Stimulated activated CD4-positive, alpha-beta T cell treated with anti-CD3 and anti-CD28 coated beads, Interleukin-1b, Interleukin-23, amount 100 ng/mL, for 24 hours (primary cell): ENCODE measurements at places on chromosomes 2 and 18.

- no peak for DNase-seq
These were observed 286.2 kb upstream of the EPAS1 start for GRCh38 chr2:46010925-46011490.

DNA sequence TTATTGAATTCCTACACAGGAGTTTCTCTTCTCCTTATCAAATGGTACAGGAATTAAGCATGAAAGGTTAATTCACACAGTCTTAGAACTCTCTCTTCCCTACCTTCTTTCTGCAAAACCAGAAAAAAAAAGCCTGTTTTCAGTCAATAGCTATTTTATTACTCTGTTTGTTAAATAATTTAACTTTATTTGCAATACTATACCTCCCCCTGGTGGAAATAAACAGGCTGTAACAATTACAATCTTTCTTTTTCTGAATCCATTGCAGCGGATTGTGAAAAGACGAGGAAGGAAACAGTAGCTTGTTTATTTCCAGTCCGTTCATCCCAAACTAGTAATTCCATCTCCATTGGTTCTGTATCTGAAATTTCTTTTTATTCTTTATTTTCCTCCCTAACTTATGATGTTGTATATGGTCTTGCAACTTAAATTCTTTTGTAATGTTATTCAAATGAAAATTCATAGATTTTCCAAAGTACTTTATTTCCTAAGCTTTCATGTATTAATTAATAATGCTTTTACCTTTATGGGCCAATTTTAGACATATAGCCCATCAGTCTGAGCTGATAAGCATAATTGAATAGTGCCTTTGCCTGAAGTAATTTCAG lies 165.2 kb downstream of the SH3BP4 start:
- DNase-seq = no peak

- DNase-seq = no peak
These were observed 98.7 kb upstream of the SLC66A3 start for GRCh38 chr2:11056614-11057013.

DNA sequence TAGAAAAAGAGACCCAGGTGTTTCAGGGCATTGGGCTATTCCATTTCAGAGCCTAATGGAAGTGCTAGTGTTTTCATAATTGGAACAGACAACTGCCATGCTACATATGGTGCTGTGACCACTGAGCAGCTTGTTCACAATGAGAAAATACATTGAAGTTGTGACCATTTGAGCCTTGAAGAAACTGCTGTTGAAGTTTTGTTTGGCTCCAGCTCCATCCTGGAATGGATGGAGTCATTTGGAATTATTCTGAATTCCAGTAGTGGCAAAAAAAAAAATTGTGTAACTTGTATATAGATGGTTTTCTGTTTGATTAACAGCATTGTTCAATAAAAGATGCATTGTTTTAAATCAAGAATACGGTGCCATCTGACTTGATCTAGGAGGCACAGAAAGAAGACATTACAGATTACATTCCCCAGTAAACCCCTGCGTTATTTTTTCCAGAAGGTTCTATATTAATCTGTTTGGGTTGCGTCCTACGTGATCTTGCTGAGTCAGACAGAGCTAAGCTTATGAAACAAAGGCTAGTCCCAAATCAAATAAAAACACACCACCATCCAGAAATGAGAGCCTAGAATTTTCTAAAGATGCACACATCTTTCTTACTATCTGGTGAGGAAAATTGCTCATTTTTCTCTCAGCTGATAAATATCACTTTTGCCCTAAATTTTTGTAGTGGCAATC lies 19.2 kb downstream of the FMNL2 start:
- DNase-seq = no peak

GRCh38 chr2:60091266-60091665 lies 462.2 kb downstream of the BCL11A start:
- DNase-seq = no peak

DNA sequence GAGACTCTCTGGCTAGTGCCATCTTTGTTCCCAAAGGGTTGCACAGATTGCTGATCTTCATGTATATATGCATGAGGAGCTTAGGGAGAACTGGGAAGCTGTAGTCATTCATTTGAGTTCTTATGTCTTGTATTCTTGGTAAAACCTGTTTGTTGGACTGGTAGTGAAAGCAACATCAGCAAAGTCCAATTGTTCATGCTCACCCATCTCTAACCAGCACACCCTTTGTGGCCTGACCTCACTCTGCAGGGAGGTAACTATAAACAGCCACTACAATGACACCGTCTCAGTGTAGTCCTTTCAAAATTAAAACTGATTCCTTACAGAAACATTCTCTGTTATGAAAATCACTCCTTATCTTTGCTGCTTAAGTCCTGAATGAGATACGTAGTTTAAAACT lies 13.9 kb upstream of the LMAN1 start:
- no peak for DNase-seq

GRCh38 chr18:48877941-48878340 lies 72.8 kb downstream of the SMAD7 start:
- DNase-seq = no peak

- no peak for DNase-seq
These were observed 616.6 kb upstream of the FSHR start for GRCh38 chr2:49770919-49771318.

- no peak for DNase-seq
These were observed 8.5 kb downstream of the STAM2 start for GRCh38 chr2:152167065-152167464.

- DNase-seq = no peak
These were observed 244.8 kb downstream of the BABAM2 start for GRCh38 chr2:28135324-28135723.

DNA sequence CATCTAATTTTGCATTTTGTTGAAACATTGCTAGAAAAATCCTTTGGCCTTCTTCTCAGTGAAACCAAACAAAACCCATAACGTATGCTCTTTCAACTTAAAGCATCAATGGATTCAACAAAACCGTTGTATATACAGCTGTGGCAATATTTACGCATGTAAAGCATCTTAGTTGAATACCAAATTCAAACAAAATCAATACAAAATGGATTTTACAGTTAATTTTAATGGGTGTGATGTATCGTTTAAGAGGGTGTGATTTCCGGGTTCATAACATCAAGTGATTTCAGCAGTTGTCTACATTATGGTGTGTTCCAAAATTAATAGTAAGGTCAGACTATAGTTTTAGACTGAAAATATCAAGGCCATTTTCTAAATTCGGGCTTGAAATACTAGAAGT lies 198.2 kb downstream of the TGIF1 start:
- no peak for DNase-seq

GRCh38 chr18:25365242-25365641 lies 13.3 kb upstream of the ZNF521 start:
- DNase-seq = no peak

DNA sequence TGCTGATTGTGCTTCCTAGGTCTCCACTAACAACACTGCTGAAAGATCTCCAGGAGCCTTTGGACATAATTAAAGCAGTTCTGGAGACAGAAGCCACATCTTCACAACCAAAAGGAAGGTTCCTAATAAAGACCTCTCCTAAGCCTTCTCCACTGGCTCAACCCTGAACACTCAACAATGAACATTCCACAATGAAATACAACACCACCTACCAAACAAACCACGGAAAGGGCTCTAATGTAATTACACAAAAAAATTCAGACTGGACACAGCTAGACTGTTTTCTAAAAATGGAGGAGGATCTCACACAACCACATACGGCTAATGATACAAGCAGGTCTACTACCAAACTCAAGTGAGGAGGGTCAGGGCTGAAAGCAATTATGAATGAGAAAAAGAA lies 43.6 kb downstream of the NOL10 start:
- no peak for DNase-seq

DNA sequence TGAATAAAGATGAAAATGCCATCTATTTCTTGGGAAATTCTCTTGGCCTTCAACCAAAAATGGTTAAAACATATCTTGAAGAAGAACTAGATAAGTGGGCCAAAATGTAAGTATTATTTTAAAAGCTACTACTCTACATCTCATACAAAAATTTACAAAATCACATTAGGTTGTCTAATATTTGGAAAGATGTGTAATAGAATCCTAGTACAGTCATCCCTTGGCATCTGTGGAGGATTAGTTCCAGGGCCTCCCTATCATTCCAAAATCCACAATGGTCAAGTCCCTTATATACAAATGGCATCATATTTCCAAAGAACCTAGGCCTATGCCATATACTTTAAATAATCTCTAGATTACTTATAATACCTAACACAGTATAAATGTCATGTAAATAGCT lies 41.2 kb downstream of the KYNU start:
- DNase-seq = no peak

GRCh38 chr2:177641331-177641730 lies 248.8 kb downstream of the AGPS start:
- no peak for DNase-seq

DNA sequence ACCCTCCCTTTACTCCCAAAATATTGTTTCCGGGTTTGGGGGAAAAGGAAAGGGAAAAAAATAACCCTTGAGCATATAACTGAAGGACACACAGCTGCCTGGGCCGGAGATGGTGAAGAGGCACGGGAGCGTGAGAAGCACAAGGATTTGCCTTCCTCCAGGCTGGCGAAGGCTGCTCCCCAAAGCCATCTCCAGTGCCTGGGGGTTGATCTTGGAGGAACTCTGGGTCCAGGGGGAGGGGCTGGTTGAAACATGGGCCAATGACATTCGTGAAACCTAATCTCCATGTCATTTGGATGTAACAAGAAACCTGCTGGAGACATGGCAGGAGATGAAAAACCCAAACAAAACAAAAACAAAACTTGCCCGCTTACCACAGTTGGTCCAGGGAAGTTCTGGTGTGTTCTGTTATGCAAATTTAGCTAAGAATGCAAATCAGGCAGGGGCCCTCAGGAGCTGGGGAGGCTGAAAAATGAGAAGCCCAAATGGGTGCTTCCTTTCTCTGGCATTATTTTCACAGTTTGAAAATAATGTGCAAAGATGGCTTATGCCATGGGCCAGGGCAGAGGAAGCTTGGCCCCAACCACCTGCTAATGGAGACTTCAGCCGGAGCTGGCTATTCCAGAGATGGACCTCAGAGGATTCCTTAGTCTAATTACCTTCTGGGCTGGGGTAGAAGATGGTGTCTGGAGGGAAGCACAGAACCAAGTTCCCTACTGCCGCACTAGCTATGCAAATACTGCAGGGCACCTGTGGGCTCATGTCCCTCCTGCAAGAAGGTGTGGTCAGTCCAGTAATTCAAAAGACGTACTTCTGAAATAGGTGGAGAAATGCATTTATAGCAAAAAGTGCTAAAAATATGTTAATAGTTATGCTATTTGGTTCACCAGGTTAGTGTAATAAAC lies 180.9 kb downstream of the BCL2 start:
- no peak for DNase-seq

- no peak for DNase-seq
These were observed 96.6 kb upstream of the NOSTRIN start for GRCh38 chr2:168705534-168706470.

DNA sequence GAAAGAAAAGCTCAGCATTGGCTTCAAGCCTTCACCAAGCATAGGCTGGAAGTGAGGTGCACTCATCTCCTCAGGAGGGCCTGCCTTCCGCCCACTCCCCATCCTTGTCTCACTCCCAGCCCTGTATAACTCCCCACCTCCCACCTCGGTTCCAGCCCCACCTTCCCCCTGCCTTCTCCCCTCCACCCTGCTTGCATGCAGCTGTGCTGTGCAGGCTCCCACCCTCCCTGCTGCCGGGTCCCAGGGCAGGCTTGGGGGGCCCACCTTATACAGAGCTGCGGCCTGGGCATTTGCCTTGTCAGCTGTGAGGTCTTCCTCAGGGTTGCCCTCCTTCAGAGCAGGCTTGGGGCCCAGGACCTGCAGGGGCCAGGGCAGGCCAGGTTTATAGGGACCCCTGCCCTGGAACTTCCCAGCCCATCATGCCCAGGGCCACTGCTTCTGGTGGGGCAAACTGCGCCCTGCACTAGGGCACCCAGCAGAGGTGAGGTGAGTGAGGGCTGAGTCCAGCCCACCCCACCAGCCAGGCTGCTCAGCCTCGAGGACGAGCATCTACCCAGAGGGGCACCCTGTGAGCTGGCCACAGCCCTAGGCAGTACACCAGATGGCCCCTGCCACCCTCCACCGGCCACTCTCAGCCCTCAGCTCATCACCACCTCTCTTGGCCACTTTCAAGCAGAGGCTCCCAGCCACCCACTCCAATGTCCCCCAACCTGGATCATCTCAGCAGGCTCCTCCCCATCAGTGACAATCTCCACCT lies 11.6 kb downstream of the CAPG start:
- DNase-seq = no peak

- no peak for DNase-seq
These were observed 40.0 kb upstream of the BIN1 start for GRCh38 chr2:127146820-127147502.

GRCh38 chr2:42545023-42545721 lies 23.3 kb upstream of the MTA3 start:
- DNase-seq = no peak

- DNase-seq = no peak
These were observed 5.7 kb upstream of the PIK3C3 start for GRCh38 chr18:41949206-41949920.

DNA sequence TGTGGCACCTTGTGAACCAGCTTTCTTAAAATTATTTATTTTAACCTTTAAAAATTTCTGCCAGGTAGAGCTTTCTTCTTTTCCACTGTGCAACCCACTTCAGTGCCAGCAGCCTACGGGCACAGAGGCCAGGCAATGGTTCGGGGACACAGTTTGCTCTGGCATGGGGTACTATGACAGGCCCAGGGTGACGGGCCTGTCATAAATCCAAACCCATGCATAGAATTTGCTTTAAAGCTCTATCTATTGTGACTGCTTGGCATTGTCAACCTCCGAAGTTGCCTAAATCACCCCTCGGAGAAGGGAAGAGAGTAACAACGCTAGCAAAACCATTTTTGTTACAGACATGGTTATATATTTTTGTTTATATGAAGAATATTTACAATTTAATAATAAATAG lies 1.5 kb downstream of the ODC1 start:
- no peak for DNase-seq

DNA sequence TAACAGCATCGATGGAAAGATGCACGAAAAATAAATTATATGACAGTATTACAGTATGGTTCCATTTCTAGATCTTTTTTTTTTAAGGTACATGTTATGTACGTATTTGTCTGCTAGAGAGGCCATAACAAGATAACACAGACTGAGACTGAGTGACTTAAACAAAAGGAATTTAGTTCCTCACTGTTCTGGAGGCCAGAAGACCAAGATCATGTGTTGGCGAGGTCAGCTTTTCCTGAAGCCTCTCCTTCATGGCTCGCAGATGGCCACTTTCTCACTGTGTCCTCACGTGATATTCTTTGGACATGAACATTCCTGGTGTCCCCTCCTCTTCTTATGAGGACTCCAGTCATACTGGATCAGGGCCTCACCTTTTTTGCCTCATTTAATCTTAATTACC lies 177.4 kb downstream of the CAPN13 start:
- DNase-seq = no peak
